Activated CD8-positive, alpha-beta T cell treated with anti-CD3 and anti-CD28 coated beads for 36 hours (primary cell): ENCODE measurements at places on chromosomes 11 and 22. TPM values are rescaled to one million over a fixed set of nuclear protein-coding genes. Genes with fewer than 3 reads are reported as not detected.
A peak's percentile ranks its signal among the peaks of the same experiment; 100 is the strongest.

DNA sequence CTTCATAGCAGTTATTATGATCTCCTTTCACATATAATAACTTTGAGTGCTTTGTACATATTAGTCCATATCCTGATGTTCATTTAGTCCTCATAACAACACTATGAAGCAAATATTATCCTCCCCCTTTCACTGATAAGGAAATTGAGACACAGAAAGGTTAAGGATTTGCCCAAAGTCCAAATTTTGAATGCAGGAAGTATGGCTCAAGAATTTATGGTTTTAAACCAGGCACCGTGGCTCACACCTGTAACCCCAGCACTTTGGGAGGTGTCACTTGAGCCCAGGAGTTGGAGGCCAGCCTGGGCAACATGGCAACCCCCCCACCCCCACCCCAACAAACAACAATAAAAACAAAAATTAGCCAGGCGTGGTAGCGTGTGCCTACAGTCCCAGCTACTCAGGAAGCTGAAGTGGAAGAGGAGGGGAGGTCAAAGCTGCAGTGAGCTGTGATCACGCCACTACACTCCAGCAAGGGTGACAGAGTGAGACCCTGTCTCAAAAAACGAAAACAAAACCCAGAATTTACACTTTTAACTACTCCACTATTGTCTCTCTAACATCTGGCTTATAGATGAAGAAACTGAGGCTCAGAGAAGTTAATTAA is 8.6 kb downstream of the CCDC34 start:
- no peak overlapping the region for H3K27ac ChIP-seq
- no peak overlapping the region for H3K4me3 ChIP-seq
- H3K36me3 ChIP-seq: peaks cover 7% of the 10 kb centered on the region
- DNase-seq: no peak
- H3K4me1 ChIP-seq: peaks cover 7% of the 10 kb centered on the region
- H3K27me3 ChIP-seq: no peaks in the 10 kb centered on the region

DNA sequence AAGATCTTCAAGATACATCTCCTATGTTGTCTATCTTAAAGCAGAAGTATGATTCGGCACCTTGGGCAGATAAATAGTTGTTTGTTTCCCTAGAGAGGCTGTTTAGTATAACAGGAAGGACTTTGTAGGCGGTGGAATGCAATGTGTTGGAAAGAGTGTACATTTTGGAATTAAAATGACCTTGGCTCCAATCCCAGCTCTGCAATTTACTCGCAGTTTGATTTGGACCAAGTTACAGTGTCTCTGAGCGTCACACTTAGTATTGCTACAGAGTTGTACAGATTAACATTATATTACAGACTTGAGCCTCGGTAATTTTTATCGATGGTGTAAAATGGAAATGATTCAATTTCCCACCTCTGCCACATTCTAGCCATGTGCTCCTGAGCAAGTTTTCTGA is 265.3 kb downstream of the OPCML start:
- H3K27me3 ChIP-seq: no peaks in the 10 kb centered on the region
- H3K4me3 ChIP-seq: no peak overlapping the region
- DNase-seq: no peak
- no peak overlapping the region for H3K27ac ChIP-seq
- no peaks in the 10 kb centered on the region for H3K36me3 ChIP-seq

SLC22A9 gene
- total RNA-seq: not detected

DNA sequence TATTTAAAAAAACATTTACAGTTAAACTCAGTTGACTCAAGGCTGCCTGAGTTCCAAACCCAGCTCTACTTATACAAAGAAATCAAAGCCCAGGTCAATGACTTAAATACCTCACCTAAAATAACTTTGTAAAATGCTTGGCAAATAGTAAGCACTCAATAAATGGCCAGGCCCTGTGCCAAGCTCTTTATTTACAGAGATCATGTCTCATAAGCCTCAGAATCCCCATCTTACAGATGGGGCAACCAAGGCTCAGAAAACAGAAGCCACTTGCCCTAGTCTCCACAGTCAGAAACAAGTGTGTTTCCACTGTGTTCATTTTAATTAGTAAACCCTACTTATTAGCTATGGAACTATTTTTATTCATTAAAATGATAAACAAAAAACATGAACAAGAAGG is 30.5 kb upstream of the TTC28 start:
- H3K27ac ChIP-seq: no peak overlapping the region
- peaks cover 15% of the 10 kb centered on the region for H3K36me3 ChIP-seq
- H3K4me3 ChIP-seq: no peak overlapping the region
- DNase-seq: no peak
- peaks cover 9% of the 10 kb centered on the region for H3K4me1 ChIP-seq

DNA sequence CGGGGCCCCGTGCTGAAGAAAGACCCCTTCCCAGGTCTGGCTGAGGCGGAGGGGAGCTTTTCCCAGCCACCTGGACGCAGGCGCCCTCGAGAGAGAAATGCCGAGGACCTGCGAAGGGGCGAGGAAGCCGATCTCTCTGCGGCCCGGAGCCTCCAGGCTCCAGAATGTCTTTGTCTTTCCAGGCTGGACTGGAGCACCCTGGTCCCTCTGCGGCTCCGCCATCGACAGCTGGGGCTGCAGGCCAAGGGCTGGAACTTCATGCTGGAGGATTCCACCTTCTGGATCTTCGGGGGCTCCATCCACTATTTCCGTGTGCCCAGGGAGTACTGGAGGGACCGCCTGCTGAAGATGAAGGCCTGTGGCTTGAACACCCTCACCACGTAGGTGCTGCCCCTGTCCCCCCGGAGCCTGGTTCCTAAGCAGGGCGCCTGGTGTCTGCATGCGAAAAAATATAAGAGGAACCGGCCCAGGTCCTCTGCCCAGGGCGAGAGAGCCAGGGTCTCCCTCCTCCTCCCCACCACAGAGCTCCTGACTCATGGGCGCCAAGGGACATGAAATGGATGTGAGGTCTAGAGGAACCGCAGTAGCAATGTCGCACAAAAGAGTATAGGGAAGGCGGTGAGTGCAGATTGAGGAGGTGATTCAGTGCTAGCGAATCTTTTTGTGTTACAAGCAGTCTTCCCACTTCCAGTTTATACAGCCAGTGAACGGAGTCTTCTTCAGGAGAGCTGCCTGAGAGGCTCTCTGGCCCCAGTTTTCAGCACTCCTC is 11.0 kb downstream of the GLB1L2 start:
- no peaks in the 10 kb centered on the region for H3K36me3 ChIP-seq
- no peak for DNase-seq
- H3K27me3 ChIP-seq: no peaks in the 10 kb centered on the region
- H3K4me3 ChIP-seq: no peak overlapping the region
- H3K4me1 ChIP-seq: no peaks in the 10 kb centered on the region

GRCh38 chr11:19878520-19878919 is 165.9 kb downstream of the NAV2 start:
- no peaks in the 10 kb centered on the region for H3K27me3 ChIP-seq
- H3K36me3 ChIP-seq: no peaks in the 10 kb centered on the region
- DNase-seq: no peak
- no peak overlapping the region for H3K27ac ChIP-seq

DNA sequence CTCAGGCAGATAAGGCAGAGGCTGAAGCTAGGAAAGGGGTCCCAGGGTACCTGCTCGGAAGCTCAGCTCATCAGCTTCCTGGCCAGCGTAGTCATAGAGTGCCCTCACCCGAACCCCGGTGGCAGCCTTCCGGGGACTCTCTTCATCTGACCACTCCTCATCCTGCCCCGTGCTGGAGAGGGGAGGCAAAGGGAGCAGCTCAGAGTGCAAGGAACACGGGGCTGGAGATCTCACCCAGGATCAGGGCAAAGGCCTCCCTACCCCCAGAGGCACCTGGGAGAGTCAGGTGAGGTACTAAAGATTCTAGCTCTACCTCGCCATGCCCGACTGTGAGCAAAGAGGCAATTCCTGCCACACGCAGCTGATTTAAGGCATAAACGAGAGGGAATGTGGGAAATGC is 1.6 kb upstream of the ARFGAP2 start:
- H3K27ac ChIP-seq: peak overlapping the region; percentile 100
- DNase-seq: no peak
- H3K27me3 ChIP-seq: no peaks in the 10 kb centered on the region
- H3K4me1 ChIP-seq: peaks cover 32% of the 10 kb centered on the region
- peaks cover 15% of the 10 kb centered on the region for H3K36me3 ChIP-seq

GRCh38 chr11:113532697-113533424 is 57.7 kb upstream of the DRD2 start:
- no peaks in the 10 kb centered on the region for H3K36me3 ChIP-seq
- no peaks in the 10 kb centered on the region for H3K4me1 ChIP-seq
- H3K4me3 ChIP-seq: no peak overlapping the region
- no peak overlapping the region for H3K27ac ChIP-seq
- peaks cover 27% of the 10 kb centered on the region for H3K27me3 ChIP-seq

- H3K4me3 ChIP-seq: no peak overlapping the region
- H3K36me3 ChIP-seq: no peaks in the 10 kb centered on the region
- H3K4me1 ChIP-seq: peaks cover 3% of the 10 kb centered on the region
- no peak for DNase-seq
- peaks cover 8% of the 10 kb centered on the region for H3K27me3 ChIP-seq
Observed at GRCh38 chr11:78659326-78660270, 84.9 kb upstream of the NARS2 start.

- no peaks in the 10 kb centered on the region for H3K27me3 ChIP-seq
- H3K4me3 ChIP-seq: no peak overlapping the region
- H3K27ac ChIP-seq: no peak overlapping the region
Observed at GRCh38 chr11:24064309-24064903, 432.4 kb upstream of the LUZP2 start.

DNA sequence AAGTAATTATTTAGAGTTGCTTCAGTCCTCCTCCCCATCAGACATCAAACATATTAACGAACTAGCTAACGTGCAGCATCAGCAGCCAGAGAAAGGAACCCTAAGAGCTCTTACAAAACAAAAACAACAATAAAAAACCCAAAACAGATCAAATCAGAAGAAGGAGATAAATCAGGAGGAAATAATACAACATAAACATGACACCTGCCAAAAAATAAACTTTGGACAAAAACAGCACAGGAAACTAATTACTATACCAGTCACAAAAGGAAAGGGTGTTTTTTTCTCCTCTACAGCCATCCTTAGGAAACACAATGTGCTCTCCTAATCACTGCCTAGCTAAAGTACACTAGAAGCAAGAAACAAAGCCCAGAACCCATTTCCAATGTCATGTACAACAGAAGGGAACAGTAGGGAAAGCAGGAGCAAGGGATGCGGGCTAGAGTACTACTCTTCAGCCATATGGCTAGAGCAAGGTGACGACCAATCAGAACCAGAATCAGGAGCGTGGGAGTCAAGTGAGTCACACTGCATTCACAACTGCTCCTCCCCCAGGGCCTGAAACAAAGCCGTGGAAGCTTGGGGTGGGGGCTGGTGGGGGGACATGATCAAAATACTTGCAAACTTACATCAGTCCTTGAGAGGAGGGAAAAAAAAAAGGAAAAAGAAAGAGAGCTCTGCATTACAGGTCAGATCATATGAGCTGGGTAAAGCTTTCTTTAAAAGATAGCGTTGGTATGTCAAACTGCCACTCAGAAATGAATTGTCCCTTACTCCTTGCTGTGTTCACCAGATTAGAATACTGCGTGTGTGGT is 60.4 kb downstream of the LARGE2 start:
- no peaks in the 10 kb centered on the region for H3K27me3 ChIP-seq
- peak; percentile 66 for DNase-seq
- peaks cover 3% of the 10 kb centered on the region for H3K36me3 ChIP-seq
- peaks cover 27% of the 10 kb centered on the region for H3K4me1 ChIP-seq
- H3K4me3 ChIP-seq: peak overlapping the region; percentile 20
- peak overlapping the region; percentile 40 for H3K27ac ChIP-seq

GRCh38 chr22:23080613-23081290 is 10.4 kb downstream of the GNAZ start:
- H3K27ac ChIP-seq: no peak overlapping the region
- no peak overlapping the region for H3K4me3 ChIP-seq
- H3K4me1 ChIP-seq: peaks cover 3% of the 10 kb centered on the region
- DNase-seq: peak; percentile 13
- no peaks in the 10 kb centered on the region for H3K36me3 ChIP-seq
- H3K27me3 ChIP-seq: no peaks in the 10 kb centered on the region

GRCh38 chr11:27612932-27613880 is 87.0 kb downstream of the BDNF start:
- no peak overlapping the region for H3K4me3 ChIP-seq
- no peaks in the 10 kb centered on the region for H3K36me3 ChIP-seq
- DNase-seq: no peak
- no peaks in the 10 kb centered on the region for H3K27me3 ChIP-seq

TP53I11 gene
- total RNA-seq: 15.2 TPM

GSTT2 gene
- total RNA-seq: not detected

- H3K4me1 ChIP-seq: no peaks in the 10 kb centered on the region
- H3K36me3 ChIP-seq: no peaks in the 10 kb centered on the region
- no peak overlapping the region for H3K27ac ChIP-seq
- no peak overlapping the region for H3K4me3 ChIP-seq
Observed at GRCh38 chr11:70505331-70505731, 107.0 kb downstream of the CTTN start.

DNA sequence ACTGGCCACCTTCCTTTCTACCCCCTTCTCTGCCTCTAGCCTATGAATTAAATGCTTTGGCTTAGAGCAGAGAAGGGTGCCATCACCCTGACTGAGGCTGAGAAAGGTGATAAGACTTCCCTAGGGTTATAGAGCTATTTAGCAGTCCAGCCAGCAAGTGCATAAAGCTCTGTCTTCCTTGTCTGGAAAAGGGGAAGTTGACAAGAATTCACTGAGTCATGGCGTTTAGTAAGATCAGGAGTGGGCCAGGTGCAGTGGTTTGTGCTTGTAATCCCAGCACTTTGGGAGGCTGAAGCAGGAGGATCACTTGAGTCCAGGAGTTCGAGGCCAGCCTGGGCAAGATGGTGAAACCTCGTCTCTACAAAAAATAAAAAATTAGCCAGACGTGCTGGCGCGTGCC is 63.1 kb downstream of the LHFPL7 start:
- H3K4me3 ChIP-seq: no peak overlapping the region
- H3K4me1 ChIP-seq: no peaks in the 10 kb centered on the region
- DNase-seq: no peak
- no peaks in the 10 kb centered on the region for H3K36me3 ChIP-seq
- H3K27me3 ChIP-seq: no peaks in the 10 kb centered on the region

DNA sequence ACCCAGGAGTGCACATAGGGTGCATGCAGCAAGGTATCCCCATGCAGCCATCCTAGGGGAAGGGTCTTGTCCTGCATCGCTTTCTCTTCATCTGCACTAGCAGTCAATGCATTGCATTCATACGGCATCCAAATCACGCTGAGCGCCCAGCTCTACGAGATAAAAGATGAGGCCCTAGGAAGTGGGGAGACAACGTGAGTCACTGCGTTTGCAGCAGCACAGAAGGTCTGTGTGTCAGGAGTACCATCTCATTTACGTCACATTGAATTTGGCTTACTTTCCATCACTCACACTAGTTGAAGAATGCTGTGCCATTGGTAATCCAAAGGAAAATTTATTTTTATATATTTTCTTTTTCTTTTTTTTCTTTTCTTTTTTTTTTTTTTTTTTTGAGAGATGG is 2.5 kb upstream of the ST14 start:
- peaks cover 2% of the 10 kb centered on the region for H3K4me1 ChIP-seq
- no peak overlapping the region for H3K27ac ChIP-seq
- H3K27me3 ChIP-seq: peaks cover 29% of the 10 kb centered on the region
- no peak overlapping the region for H3K4me3 ChIP-seq
- H3K36me3 ChIP-seq: no peaks in the 10 kb centered on the region
- no peak for DNase-seq

- H3K4me3 ChIP-seq: no peak overlapping the region
Observed at GRCh38 chr11:32386770-32387377, 48.5 kb downstream of the WT1 start.
